Dermis microvascular lymphatic vessel endothelial cell (primary cell): ENCODE measurements at places on chromosomes 1 and 21.

GRCh38 chr1:30723331-30723755, at the start of gene MATN1:
TSS of gene MATN1 (minus strand) at chr1:30723585. CDS start at chr1:30723551, 34 bp downstream.
- no peak for DNase-seq

GRCh38 chr1:167938080-167938636, 1.3 kb upstream of the MPC2 start:
- no peak for DNase-seq

DNA sequence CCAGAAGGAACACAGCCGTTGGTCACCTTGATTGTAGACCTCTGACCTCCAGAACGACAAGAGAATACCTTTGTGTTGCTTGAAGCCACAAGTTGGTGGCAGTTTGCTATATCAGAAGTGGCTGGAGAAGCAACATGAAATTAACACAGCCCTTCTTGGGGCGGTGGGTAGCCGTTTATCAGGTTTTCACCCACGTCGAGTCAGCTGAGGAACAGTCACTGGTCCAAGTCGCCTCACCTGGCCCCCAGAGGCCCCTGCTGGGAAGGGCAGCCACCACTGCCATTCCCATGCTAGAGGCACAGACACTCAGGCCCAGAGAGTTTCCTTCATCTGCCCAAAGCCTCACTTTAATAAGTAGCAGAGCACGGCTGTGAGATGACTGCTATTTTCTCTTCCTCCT, 37.7 kb downstream of the TMEM51 start:
- DNase-seq, result no peak

- no peak for DNase-seq
Observed at GRCh38 chr1:168343566-168343965, 62.9 kb downstream of the TBX19 start.

DNA sequence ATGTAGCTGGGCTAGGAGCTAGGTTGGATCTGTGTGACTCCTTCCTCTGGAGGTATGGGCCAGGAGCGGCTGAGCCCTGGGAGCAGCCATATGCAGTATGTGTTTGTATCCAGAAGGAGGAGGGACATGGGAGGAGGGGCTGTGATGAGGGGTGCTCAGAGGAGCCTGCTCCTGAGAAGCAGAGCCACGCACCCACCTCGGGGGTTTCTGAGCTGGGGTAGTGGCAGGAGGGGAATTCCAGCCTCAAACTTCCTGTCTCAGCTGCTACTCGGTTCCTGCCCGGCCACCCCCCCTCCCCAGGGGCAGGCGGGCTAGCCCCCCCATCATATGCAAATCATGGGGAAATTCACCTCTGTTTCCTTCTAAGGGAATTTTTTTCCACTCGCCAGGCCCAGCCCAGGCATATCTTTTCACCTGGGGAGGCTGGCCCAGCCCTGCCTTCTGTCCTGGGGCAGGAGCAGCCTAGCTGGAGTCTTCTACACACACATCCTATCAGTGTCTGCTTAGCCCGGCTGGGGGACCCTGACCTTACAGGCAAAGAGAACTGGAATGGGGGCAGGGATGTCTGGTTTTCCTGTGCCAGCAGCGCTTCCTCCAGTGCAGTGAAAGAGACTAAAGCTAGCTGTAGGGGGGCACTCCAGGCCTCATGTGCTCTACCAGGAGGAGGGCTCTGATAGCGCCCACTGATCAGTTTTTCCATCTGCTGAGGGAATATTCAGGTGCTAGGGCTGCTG, 3.0 kb downstream of the ZC3H12A start:
- peak; percentile 87 for DNase-seq

DNA sequence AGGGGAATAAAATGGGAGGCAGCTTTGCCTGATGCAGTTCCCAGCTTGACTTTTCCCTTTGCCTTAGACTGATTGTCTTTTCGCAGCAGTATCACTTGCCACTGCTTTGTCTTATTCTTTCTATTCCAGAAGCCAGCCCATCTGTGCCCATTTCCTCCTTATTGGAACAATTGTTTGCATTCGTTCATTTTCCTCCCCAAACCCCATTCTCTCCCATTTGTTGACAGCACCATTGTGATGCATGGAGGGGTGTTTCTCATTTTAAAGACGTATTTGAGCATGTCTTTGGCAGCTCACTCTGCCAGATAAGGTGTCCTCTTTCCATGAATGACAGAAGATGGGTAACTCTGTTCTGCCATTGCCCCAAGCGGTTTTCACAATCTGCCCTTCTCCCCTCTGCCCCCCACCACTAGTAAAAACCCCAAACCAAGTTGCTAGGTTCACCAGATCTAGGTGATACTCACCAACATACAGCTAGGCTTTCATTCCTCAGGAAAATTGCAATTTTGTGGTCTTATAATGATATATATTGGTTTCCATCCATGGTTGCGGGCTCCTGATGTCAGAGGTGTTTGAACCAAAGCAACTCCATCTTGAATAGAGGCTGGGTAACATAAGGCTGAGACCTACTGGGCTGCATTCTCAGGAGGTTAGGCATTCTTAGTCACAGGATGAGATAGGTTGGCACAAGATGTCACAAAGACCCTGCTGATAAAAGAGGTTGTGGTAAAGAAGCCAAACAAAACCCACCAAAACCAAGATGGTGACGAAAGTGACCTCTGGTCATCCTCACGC, 30.8 kb downstream of the SERBP1 start:
- no peak for DNase-seq

- no peak for DNase-seq
Observed at GRCh38 chr1:184199438-184200085, 148.0 kb downstream of the TSEN15 start.

DNA sequence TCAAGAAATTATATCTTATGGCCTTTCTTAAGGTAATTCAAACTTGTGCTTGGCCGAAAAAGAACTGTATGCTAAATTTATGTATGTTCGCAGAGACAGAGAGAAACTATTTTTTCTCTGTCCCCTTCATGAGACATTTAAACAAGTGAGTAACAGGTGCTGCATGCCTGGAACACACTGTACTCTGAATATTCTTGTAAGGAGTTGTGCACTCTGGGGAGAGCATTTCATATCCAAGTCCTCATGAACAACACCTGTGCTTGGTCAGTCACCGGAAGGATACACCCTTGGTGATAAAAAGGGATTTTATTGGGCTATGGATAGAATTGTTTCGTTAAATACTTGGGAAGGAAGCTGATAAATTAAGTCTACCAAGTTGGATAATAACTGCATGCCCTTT, 220.8 kb upstream of the NRIP1 start:
- DNase-seq, result no peak

- DNase-seq, result no peak
Observed at GRCh38 chr1:55988963-55989452, 590.4 kb downstream of the PLPP3 start.

- DNase-seq, result no peak
Observed at GRCh38 chr1:204093421-204093717, 20.5 kb downstream of the SOX13 start.

- peak; percentile 26 for DNase-seq
Observed at GRCh38 chr1:111989531-111990025, at the start of gene KCND3. TSS of gene KCND3 (minus strand) at chr1:111989668.
